ENCODE measurements at places on chromosomes 11 and 22.

GRCh38 chr11:1260023-1260501, 37.2 kb downstream of the MUC5B start:
- no peak for DNase-seq

DNA sequence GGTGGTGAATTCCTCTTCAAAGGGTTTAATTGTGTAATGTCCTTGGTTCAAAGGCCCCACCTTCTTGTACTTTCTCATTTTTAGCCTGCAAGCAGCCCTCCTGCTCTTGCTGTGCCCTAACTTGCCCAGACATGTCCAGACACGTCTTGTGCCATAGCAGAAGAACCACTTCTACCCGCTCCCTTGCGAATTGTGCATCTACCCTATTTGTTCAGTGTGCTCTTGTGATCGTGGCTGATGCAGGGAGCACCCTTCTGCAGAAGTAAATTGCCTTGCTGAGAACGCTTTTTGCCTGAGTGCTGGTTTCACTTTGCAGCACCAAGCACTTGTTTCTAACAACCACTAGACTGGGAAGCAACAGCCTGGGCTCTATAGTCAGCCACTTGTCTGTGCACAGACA, 249.4 kb downstream of the SBF2 start:
- no peak for DNase-seq

DNA sequence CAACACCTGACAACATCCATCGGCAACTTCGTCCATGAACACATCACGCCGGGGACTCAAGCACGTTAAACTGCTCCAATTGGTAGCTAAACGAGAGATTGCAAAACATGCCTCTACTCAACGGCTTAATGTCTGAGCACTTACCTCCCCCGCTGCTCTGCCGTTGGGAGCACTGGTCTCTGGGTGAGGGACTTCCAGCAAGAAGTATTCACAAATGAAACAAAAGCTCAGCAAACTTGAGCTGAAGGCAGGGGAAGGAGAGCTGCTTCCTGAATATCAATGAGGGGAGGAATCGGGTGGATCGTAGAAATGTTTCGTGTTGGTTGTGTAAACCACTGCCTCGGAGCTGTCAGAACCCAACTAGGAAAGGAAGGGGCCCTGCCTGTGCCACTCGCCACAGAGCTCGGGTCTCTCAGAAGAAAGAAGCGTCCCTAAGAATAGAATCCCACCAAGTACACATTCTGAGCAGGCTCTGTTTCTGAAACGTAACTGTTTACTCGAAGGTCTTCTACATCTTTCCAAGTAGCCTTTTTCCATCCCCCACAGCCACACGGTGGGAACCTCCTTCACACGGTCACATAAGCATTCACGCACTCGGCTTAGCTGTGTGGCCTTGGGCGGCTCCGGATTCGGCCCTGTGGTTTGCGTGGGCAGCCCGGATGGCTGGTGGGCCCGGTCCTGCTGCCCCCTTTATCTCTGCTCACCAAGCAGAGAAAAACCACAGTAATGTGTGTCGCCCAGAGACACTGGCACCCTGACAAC, at the start of gene MLC1:
TSS of gene MLC1 (minus strand) at position 216 of the 762 bp plus-strand sequence. CDS start 524 bp downstream, outside the sequence.
- no peak for DNase-seq

DNA sequence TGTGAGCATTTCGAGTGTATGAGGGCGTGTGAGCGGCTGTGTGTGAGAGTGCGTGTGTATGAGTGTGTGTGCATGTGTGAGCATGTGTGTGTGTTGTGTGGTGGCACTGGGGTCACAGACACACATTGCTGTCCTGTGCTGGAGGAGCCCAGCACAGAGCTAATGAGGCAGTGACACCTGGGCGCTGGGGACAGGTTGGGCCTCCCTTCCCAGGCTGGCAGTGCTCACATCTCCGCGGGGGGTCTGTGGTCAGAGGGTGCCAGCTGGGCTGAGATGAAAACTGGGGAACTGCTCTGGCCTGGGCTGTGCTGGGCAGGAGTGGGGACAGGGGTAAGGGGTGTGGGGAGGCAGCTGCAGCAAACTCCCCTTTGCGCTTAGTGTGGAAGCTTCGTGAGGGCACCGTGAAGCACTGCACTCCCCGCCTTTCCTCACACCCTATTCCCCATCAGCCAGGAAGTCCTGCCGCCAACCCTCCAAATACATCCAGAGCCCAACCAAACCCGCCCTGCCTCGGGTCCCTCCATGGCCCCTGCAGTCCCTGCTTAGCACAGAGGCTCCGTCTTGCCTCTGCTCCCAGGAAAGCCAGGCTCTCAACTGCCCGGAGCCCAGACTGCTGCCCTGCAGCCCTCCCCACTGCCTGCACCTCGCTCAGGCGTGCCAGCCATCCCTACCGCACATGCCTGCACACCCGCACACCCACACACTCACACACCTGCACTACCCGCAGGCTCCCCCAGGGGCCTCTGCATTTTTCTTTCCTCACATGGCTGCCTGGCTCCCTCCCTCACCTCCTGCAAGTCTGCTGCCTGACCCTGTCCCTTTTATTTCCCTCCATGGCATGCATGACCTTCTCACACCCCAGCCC, 62.0 kb upstream of the THY1 start:
- DNase-seq, result no peak

DNA sequence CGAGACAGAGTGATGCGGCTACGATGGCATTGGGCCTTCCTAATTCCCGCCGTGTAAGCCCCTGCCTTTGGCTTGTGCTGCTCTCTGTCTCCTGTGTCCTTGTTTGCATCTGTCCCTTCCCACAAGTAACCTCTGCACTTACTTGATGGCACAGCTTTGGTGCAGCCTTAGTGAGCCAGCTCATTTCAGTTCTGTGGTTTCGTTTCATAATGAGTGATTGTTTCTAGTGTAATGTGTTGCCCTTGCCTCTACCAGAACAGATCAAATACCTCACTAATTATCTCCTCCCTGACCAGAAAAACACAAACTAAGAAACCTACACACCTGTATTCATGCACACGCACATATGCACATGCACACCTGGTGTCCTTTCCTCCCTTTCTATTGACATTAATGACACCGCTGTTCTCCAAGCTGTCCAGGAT, 58.8 kb downstream of the GRK3 start:
- no peak for DNase-seq

GRCh38 chr11:69041516-69041915, 7.2 kb upstream of the TPCN2 start:
- no peak for DNase-seq

- no peak for DNase-seq
Observed at GRCh38 chr11:1522081-1522424, 35.5 kb upstream of the MOB2 start.

DNA sequence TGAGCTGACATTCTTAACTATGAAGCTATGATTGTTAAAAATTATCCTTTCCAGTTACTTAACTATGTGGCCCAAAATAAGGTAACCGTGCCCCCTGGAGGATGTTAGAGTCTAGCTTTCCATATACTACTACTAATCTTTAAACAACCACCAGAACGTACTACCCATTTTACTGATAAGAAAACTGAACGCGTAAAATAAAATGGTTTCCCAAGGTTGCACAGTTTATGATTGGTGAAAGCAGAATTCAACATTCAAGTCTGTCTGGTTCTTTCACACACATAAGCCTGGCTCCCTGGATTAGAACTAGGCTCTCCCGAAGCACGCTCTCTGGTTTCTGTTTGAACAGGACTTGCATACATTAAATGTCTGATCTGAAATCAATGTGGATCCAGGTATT, 437.8 kb upstream of the CCDC90B start:
- DNase-seq, result no peak

GRCh38 chr22:43302531-43303041, 40.6 kb downstream of the SCUBE1 start:
- DNase-seq, result no peak

GRCh38 chr11:129434641-129435498, 59.2 kb downstream of the BARX2 start:
- no peak for DNase-seq

- DNase-seq, result no peak
Observed at GRCh38 chr11:116697011-116697410, 75.8 kb downstream of the BUD13 start.

DNA sequence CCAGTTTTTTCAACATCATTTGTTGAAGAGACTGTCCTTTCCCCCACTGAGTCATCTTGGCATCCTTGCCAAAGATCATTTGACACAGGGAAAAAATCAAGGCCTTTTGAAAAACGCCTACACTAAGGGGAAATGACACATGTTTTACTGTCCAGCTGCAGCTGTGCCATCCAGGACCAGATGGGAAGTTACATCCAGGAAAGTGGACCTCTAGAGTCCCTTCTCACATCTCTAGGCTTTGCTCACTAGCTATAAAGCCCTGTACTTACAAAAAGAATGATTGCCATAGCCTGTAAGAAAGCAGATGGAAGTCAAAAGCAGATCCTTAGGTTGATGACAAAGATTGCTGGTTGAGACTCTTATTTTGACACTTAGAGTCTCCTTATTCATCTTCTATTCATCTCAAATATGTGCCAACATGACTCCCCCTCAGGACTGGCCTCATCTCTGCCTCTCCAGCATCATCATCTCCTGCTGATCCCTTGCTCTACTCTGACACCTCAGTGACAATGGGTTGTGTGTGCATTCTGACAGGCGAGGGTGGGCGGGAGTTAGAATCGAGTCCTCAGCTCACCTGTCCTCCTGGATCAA, 22.8 kb downstream of the OSBP2 start:
- DNase-seq, result no peak

GRCh38 chr11:72829884-72830533, 15.8 kb downstream of the ATG16L2 start:
- no peak for DNase-seq

DNA sequence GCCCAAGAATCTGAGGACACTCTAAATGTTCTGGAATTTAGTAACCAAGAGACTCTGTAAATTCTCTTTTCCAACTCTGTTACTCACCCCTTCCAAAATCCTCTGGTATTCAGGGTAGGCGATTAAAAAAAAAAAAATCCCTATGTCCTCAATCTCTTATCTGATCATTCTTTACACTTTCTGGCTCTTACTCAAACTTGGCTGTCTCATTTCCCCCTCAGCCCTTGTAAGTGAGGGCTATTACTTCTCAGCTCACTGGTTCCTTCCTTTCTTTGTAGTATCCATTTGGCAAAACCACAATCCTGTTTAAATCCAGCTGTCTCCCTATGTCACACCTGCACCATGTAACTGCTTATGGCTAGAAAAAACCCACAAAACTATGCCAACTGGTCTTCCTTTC, 12.7 kb upstream of the MSANTD2 start:
- DNase-seq, result no peak

GRCh38 chr22:40000171-40000570, 5.4 kb downstream of the FAM83F start:
- DNase-seq, result no peak

GRCh38 chr11:79592824-79593223, 152.0 kb upstream of the TENM4 start:
- DNase-seq, result no peak

DNA sequence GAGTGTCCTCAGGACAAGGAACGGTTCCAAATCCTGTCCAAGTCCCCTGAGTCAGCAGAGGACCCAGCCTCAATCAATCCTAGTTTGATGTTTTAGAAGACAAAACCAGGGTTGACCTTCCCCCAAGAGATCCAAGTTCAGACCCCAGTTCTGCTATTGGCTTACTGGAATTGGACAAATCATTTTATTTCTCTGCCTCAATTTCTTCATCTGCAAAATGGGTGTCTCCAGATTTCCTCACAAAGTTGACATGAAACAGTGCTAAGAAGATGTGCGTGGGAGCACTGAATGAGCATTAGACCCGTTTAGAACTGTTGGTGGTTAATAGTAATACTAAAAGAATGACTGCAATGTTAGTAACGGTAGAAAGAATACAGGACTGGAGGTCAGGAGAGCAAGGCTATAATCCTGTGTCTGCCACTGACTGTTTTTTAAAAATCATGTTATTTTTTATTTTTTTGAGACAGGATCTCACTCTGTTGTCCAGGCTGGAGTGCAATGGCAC, 32.8 kb upstream of the SCUBE1 start:
- DNase-seq, result no peak

DNA sequence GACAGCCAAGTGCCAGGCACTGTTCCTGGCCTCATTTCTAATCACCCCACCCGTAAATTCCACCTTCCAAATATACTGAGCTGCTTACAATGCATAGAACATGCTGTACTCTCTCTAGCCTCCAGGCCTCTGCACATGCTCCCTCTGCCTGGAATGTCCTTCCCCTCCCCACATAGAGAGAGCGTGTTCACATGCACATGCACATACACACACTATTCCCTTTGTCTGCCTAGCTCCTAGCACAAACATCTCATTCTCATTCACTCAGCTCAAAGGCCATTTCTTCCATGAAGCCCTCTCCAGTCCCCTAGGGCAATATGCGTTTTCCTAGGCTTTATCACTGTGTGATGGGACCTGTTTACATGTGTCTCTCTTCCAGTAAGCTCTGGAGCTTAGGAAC, 144.6 kb downstream of the WT1 start:
- DNase-seq, result no peak

- DNase-seq, result peak; percentile 10
Observed at GRCh38 chr11:63839508-63840355, 822 bp downstream of the MARK2 start.

DNA sequence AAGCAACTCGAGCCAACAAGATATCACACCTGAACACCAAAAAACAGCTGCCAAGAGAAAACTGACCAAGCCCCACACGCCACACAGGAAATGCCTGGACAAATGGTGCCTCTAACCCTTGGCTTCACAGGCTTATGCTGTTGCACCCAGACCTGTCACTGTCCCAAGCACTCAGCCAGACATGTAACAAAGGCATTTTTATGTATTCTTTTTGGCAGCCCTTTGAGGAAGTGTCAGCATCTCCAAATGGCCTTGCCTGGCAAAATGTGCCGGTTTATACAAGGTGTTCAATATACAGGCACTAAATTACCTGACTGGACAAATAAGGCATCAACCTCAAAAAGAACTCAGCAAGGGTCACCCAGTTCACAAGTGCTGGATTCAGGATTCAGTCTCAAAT, 6.1 kb downstream of the HDHD5 start:
- DNase-seq, result no peak

DNA sequence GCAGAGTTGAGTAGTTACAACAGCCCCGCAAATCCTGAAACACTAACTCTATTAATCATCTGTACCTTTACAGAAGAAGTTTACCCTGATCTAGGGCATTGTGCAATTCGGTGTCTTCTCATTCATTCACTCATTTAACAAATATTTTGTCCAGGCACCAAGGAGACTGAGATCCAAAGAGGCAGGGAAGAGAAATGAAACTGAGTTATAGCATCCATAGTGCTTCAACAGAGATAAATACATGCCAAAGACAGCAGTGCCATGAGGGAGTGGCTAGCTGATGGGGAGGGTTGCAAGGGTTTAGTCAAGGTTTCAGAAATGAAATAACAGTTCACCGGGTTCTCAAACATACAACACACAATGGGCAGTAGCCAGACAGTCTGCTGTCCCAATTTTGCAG, 40.2 kb upstream of the MTNR1B start:
- DNase-seq, result no peak

GRCh38 chr11:108752297-108752751, 87.5 kb downstream of the DDX10 start:
- DNase-seq, result no peak
